NCI-H446 (cell line): ENCODE measurements at places on chromosomes 2 and 18.

DNA sequence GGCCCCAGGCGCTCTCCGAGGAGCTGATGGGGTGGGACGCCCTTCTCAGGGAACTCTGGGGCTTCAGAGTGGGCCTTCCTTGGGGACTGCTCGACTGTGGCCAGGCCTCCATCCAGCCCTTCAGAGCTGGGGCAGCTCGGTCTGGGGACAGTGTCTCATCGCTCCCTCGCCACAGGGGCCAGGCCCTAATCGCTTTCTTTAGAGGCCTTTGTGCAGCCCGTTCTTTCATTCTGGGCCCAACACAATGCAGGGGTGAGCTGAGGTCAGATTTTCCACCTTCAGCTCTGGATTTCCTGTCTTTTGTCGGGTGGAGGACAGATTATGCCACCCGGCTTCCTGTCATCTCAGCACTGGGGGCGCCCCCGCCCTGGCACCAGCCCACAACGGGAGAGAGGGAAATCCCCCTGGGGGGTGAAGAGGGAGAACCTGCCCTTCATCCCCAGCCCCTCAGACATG is 25.2 kb downstream of the MYCN start:
- DNase-seq, result no peak

DNA sequence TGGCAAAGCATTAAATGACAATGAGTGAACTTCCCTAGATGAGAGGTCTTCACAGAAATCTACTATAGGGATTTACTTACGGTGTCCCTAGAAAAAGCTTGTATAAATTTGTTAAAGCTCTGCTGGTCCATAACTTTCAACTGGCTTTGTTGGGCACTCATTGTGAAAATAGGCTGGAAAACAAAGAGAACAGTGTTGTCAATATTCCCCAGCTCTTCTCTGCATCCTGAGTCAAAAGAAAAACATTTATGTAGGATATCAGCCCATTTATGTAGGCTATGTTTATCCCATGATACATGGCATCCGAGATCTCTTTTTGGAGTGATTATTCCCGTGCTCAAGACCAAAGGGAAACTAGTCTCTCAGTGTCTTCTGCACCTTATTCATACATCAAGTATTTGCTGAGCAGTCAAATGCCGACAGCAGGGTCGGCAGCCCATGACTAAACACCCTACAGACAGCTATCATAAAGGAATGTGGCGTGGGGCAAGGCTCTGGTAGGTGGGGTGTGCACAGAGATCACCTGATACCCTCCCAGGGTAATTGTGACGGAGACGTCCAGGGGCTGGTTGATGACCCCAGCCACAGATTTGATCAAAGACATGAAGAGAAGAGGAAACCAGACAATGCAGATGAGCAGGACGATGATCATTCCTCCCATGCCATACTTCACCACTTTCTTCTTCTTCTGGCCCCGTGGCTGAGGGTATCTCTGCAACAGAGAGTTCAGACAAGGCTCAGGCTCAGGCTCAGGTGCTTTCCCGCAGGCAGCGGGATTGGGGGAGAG is 155.9 kb downstream of the NAPG start:
- no peak for DNase-seq

- DNase-seq, result no peak
These were observed 62.5 kb downstream of the GPR39 start for GRCh38 chr2:132479155-132479554.

DNA sequence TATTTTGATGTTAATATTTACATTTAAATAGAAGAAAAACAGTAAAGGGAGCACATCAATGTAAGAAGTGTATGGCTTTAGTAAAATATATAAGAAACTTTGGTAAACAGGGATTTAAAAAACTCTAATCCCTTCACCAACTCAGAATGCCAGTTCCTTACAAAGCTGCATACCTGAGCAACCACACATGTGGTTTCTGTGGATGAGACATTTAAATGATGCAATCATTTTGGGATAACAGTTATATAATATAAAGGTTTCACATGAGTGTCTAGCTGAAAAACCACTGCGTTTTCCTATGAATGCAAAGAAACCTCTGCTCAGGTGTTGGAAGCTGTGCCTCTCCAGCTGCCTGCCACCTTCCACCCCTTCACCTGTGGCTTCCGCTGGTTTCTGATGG is 209.1 kb upstream of the REV1 start:
- no peak for DNase-seq

DNA sequence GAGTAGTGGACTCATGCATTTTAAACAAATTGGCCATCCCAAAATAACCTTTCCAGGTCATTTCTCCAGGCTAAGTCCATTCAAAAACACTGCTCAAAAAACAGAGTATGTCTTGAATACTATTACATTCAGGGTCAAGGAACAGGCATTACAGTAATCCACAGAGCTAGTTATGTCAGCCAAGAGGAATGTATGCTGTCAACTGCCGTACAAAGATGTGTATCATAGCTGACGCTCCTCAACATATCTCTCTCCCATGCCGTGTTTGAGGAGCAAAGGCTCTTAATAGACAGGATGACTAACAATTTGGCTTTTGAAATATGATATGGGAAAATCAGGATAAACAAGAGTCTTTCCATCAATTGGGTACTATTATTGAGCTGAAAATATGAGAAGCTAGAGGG is 68.8 kb upstream of the KCTD1 start:
- DNase-seq, result no peak

- DNase-seq, result no peak
These were observed 552.0 kb downstream of the IRS1 start for GRCh38 chr2:226247289-226248275.

DNA sequence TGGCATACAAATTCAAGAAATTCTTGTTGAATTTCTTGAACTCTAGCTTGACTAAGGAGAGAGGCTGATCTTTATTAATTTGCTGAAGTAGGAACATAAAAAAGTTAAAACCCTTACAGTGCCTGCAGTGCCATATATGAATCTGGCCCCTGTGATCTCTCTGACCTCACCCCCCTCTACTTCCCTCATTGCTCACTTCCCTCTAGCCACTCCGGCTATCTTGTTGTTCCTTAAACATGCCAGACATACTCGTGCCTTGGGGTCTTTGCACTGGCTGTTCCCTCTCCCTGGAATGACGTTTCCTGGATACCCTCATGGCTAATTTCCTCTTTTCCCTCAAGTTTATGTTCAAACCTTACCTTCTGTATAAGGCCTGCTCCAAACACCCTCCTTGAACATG is 246.3 kb upstream of the SIX2 start:
- DNase-seq, result no peak

DNA sequence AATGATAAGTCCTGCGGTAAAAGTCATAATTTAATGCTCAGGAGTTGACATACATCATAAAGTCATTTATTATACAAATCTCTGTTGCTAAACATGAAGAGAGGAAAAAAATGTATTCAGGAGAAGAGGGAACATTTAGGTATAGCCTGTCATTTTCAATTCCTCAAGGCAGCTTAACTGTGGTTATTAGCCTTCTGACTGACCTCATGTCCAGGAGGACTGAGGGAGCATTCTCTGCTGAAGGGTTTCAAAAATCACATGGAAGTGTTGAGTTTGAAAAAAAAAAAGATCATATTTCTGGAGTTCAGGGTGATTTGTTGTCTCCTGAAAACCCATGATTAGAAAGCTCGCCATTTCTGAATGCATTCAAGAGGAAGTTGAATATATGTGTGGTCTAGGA is 1371.1 kb upstream of the LRRTM1 start:
- DNase-seq, result no peak

- no peak for DNase-seq
These were observed 135.8 kb upstream of the BCL2L11 start for GRCh38 chr2:110984694-110985490.
